ENCODE measurements at places on chromosomes 5 and 9.

DNA sequence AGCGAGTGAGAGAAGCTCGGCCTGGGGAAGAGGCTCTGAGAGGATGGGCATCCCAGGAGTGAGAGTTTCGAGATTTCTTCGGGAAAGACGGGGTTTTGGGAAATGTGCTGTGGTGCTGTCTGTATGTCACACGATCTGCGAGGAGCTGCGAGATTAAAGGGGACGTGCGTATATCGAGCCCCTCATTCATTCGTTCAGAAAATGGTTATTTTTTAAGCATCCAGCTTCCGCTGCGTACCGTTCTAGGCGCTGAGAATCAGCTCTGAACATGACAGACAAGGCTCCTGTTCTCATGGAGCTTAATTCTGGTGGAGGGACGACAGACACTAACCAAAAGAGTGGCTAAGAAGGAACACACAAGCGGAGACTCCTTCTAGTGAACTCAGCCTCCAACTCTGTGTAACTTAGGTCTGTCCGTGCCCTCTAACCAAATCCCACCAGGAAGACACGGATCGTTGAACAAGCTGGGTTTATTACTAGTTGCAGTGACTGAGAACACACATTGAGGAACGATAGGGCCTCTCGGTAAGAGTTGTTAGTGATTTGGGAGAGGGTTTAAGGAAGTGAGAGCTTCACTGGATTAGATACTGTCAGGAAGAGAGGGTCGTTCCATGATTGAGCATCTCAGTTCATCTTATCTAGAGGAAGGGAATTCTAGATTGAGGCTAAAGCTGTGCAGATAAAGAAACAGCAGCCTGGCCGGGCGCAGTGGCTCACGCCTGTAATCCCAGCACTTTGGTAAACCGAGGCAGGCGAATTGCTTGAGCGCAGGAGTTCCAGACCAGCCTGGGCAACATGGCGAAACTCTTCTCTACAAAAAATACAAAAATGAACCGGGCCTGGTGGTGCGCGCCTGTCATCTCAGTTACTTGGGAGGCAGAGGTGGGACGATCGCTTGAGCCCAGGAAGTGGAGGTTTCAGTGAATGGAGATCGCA, 1.0 kb upstream of the FBXW11 start:
- no peak for DNase-seq

- DNase-seq = no peak
Measured at GRCh38 chr5:31343946-31344345, 150.5 kb downstream of the CDH6 start.

DNA sequence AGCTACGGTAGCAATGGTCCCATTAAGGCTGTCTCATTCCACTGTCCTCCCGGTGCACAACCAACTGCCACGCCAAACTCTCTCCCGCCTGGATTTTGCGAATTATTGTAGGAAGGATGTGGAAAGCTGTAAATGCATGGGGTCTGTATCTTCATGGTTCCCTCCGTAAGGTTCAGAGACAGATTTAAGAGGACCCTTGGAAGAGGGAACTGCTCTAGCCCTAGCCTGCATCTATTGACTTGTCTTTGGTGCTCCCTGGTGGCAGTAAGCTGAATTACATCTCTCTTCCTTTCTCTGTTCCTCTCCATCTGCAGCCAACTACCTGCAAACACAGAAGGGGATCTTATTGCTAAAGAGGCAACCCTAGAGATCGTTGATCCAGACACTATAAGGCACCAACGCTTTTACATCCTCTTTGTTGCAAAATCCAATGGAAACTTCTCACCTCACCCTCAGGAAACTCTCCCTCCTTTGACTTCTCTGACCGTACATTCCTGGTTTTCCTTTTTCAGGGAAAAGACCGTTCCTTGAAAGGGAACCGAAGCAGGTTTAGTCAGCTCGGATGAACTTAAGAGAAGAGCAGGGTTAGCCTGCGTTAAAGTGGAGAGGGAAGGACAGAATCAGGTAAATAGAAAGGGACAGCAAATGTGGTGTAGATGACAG, 11.9 kb downstream of the CAPSL start:
- no peak for DNase-seq

DNA sequence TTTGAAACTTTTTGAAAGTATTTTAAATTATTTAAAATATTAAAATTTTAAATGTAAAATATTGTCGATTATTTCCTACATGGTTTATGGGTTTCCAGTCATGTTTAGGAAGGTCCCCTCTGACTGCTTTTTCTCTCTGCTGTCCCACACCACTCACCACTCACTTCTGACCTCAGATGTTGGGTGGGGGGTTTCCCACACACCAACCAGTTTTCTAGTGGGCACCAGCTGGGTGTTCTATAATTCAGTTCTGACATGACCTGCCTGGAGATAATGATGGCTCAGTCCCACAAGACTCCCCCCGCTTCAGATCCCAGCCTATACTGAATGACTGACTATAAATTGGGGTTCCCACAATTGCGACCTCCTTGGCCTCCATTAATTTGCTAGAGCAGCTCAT, 310.4 kb downstream of the GADD45G start:
- DNase-seq = no peak

DNA sequence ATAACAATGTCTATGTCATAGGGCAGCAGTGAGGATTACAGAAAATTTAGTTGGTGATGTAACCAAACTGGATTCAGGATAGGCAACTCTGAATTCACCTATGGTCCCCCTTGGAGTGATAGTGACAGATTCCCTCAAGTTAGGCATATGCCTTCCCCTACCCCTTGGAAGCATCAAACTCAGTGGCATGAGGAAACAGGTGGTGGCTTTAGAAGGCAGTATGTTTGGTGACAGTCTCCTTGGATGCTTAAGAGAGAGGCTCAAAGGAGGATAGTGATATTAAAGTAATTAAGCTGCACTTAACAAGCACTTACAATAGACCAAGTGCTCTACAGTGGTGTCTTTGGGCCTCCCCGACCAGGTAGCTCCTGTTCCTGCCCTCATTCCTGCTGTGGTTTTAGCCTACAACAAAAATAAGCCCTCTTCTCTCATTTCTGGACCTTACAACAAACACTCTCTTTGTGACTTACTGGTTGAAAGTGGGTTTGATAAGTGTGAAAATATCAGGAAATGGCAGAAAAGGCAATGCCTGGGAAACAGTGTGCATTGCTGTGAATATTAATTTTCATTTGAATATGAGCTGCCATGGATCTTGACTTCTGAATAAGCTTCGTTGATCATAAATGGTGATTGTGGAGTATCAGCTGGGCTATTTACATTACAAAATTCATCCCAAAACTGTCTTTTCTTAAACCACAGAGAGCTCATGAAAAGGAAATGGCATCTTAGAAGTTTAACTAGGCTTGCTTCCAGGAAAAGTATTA, 29.2 kb downstream of the NR4A3 start:
- no peak for DNase-seq

DNA sequence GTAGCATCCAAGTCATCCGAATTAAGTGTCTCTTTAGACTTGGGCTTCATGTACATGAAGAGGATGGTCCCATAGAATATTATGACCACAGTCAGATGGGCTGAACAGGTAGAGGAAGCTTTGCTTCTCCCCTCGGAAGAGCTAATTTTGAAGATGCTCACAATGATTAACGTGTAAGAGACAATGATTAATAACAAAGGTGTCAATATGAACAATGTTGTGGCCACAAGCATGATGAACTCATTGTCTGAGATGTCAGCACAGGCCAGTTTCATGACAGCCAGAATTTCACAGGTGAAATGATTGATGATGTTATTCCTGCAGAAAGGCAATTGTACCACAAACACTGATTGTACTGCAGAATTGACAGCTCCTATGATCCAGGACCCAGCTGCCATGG, 626 bp downstream of the OR13C2 start:
- no peak for DNase-seq

DNA sequence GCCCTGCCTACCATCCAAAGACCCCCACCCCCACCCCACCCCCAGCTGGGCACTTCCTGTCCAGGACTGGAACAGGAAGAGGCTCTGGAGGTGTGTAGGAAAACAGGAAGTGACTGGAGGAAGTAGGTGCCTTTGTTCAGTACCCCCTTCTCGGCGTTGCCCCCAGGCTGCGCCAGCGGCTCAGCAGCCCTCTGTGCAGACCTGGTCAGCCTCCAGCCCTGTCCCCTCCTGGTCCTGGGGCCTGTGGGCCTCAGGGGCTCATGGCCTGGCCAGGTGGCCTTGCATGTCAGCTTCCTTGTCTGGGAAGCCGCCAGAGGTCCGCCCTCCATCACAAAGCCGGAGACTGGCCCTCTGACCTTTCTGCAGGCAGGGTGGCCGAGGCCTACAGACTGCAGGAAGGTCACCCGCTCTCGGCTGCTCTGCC, 26.0 kb downstream of the FLT4 start:
- DNase-seq = no peak

- DNase-seq = no peak
Measured at GRCh38 chr5:159050316-159051143, 49.2 kb downstream of the EBF1 start.

GRCh38 chr9:18660001-18660400, 186.0 kb downstream of the ADAMTSL1 start:
- DNase-seq = no peak

DNA sequence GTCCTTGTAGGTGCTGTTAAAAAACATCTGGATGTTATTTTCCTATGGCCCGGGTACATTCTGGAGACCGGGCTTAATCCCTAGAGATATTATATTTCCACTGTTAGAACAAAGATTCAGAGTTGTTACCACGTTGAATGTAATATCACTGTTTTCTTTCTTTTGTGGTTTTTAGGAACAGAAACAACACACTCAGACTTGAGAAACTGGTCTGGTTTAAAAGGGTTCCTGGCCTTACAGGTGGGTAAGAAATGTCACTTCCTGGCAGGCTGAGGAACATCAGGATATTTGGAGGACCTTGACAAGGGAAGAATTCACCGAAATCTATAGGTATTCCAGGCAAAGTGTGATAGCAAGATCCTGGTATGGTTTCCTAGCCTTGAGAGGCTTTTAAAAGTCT, 10.3 kb upstream of the ANXA2R start:
- DNase-seq = no peak

- no peak for DNase-seq
Measured at GRCh38 chr9:124149992-124150391, 107.8 kb upstream of the NEK6 start.

DNA sequence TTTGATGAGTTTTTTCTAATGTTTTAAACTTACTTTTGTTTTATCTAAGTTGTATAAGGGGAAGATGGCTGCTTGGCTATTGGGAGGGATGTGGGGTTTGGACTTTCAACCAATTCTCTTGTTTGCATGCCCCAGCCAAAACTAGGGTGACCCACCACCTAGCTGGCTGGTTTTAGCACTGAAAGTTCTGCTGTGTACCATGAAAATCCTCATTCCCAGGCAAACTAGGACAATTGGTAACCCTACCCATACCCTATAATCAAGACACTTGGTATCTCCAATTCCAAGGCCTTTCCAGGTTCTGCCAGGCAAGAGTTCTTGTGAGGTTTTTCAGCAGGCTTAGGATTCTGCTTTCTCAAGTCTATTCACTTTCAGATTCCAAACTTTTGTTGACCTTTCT, 13.1 kb downstream of the RAB3C start:
- DNase-seq = no peak
